Stimulated activated CD4-positive, alpha-beta T cell treated with anti-CD3 and anti-CD28 coated beads, TNF-alpha, amount 100 ng/mL, for 4 hours (primary cell): ENCODE measurements at places on chromosomes 3 and 15.
A peak's percentile ranks its signal among the peaks of the same experiment; 100 is the strongest.

- no peak for DNase-seq
Observed at GRCh38 chr15:90376789-90377188, 11.3 kb upstream of the IQGAP1 start.

DNA sequence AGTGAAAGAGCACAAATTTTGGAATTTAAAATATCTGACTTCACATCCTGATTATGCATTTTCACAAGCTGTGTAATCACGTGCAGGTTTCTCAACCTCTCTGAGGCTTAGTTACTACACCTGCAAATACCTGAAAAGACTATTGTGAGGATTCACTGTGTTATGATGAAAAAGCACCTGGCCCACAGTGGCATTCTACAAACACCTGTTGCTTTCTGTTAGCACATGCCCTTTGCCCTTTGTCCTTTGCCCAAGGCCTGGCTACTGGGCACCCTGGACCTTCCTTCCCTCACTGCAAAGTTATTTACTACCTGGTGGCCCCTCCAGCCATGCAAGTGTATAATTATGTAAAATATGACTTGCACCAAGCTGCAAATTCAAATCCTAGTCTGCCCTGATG lies 227.5 kb downstream of the CADPS start:
- no peak for DNase-seq

DNA sequence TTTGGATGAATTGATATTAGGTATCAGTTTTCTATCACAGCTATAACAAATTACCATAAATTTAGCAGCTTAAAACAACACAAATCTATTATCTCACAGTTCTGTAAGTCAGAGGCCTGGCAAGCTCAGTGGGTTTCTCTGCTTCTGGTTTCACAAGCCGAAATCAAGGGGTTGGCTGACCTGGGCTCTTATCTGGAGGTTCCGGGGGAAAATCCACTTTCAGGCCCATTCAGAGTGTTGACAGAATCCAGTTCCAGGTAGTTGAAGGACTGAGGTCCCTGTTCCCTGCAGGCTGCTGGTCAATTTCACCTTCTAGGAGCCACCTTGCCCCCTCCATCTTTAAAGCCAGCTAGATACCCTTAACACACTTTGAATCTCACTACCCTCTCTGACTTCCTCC lies 11.1 kb upstream of the HHATL start:
- no peak for DNase-seq

DNA sequence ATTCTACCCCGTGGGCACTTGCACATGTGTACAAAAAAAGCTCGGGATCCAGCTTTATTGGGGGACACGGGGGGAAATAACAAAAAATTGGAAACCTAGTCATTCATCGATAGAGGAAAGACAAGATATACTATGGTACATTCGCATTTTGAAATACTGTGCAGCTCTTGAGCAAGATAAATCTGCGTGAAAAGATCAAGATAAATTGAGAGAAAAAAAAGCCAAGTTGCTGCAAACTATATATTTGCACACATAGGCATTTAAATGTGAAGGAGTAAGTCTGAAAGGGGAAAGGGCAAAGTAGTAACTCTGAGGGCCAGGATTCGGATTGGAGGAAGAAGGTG lies 620 bp upstream of the UBR1 start:
- DNase-seq: no peak

GRCh38 chr3:65168547-65168946 lies 480.7 kb upstream of the ADAMTS9 start:
- DNase-seq: no peak

DNA sequence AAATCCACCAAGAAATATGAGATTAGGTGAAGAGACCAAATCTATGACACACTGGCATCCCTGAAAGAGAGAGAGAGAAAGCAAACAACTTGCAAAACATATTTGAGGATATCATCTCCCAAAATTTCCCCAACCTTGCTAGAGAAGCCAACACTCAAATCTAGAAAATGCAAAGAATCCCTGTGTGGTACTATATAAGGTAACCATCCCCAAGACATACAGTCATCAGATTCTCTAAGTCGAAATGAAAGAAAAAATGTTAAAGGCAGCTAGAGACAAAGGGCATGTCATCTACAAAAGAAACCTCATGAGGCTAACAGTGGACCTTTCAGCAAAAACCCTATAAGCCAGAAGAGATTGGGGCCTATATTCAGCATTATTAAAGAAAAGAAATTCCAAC lies 622.1 kb upstream of the LMCD1 start:
- DNase-seq: no peak

- DNase-seq: no peak
Observed at GRCh38 chr15:91526424-91526823, 327.1 kb upstream of the SLCO3A1 start.

DNA sequence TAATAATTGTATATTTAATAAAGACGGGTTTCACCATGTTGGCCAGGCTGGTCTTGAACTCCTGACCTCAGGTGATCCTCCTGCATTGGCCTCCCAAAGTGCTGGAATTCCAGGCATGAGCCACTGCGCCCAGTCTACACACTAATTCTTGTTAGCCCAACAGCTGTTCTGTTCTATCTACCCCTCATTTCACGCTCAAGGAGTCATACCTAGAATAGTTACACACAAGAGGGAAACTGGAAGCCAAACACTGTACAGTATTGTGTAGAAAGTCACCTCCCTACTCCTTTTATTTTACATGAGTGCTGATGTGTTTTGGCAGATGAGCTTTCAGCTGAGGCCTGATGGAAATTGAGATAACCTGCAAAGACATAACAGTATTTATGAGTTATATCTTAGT lies 13.4 kb upstream of the CTDSPL2 start:
- DNase-seq: no peak

DNA sequence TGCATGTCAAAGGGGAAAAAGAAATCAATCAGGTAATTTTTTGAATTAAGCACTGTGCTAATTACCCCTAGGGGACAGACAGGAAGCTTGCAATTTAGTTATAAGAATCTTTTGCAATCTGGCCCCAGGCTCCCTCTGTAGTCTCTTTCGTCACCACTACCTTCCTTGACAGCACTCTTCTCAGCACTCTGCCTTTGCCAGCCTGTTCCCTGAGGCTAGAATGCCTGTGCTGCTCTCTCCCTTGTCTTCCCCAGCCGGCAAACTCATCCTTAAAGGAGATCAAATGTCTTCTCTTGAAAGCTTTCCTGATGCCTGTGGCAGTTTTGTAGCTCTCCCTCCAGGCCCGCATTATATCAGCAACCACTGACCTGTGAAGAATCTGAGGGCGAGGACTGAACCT lies 32.4 kb upstream of the PRTG start:
- no peak for DNase-seq

- no peak for DNase-seq
Observed at GRCh38 chr15:52438047-52438446, 90.6 kb downstream of the MYO5A start.

DNA sequence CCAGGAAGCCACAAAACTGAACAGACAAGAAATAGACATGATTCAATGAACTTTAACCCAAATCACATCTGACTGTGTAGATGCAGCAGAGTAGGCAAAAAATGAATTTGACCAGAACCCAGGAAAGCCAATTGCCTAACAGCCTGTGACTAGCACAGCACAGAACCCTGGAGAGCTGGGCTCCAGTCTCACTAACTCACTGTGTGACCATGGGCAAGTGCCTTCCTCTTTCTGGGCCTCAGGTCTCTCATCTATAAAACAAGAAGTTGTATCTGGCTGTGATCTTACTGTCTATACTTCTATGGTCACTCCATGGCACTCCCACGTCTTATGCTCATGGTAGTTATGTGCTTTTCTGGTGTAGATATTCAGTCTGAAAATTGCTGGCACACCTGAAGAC lies 48.1 kb upstream of the USP3 start:
- DNase-seq: no peak

- DNase-seq: no peak
Observed at GRCh38 chr15:45234562-45235235, 17.3 kb upstream of the SLC28A2 start.

DNA sequence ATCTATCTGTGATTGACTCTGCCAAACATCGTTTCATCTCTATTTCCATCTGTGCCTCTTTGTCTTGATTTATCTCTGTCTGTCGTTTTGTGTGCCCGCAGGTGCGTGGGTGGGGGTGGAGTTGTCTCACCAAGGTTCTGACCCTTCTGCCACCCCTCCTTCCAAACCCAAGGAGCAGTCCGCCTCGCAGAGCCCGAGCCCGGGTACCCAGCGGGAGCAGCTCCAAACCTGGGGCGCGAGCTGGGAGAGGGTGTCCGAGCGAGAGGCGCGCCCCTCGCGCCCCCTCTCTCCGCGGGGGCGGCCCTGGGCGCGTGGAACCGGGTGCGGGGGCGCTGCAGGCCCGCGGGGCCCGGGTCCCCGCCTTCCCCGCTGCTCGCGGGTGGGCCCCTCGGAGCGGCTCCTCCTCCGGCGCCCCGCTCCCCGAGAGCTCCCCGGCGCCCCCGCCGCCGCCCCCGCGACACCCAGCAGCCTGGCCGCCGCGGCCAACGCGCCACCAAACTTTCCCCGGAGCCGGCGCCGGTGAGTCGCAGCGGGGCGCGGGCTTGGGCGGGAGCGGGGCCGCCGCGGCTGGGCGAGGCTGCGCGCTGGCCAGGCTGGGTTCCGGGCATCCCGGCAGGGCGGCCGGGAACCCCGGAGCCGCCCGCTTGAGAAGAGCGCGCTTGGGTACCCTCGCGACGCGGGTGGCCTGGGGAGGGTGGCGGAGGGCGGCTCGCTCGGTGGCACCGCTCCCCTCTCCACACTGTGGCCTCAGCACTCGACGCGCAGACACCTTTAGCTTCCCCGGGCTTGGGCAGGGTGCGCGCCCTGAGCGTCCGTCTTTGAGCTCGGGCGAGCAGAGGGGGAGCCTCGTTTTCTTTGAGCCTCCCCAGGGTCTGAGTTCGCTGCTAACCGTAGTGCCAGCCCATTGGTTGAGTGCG lies at the start of gene HRH1:
Gene HRH1 (plus strand): TSS at position 458 of the 917 bp plus-strand sequence. CDS start 104,545 bp downstream, outside the sequence.
- no peak for DNase-seq

DNA sequence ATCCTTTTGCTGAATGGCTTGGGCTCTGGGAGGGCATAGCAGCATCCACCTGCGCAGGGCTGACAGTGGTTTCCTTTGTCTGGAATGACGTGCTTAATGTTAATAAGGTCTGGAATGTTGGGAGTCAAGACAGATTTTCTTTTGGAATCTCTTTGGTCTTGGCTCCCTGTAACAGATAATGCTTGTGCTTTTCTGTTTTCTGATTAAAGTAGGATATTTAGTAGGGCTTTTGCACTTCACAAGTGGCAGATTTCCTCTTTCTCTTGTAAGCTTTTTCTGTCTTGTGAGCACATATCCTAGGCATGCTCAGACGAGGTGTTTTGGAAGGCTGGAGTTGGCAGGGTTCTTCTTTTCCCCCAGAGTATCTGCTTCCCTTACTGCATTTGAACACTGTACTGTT lies 189.6 kb downstream of the GHSR start:
- no peak for DNase-seq

DNA sequence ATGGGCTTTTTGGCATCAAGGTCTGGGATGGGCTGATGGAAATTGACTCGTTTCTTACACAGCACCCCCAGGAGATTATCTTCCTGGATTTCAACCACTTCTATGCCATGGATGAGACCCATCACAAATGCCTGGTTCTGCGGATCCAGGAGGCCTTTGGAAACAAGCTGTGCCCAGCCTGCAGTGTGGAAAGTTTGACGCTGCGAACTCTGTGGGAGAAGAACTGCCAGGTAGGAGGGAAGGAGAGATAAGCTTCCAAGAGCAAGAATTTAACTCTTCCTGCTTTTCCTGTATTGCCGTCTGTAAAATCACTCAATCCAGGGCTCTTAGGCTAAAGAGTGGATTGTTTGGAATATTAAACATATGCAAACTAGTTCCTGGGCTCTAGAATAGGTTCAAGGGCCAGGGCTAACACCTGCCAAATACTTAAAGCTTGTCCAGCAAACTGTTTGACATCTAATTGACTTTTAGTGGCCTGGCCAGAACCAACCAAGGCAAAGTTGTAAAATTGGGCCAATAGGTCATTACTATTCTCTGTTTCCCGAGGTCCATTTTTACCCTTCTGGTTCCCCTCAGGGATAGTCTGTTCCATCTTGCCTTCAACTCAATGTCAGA lies 113.1 kb upstream of the ZBED2 start:
- DNase-seq: no peak

- no peak for DNase-seq
Observed at GRCh38 chr3:188605231-188605630, 451.3 kb downstream of the LPP start.

DNA sequence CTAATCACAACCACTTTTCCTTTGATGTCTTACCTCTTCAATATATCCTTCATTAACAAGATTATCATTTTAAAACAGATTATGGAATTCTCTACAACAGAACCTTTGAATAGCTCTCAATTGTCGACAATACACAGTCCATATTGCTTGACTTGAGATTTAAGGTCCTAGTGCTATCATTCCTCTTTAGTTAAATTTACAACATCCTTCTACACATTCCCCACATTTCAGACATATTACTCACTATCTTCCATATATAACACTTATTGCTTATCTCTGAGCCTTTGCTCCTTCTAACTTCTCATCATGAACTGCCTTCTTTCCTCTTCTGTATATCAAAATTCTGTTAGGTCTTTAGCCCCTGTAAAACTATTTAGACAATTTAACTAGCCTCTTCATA lies 247.0 kb downstream of the STXBP5L start:
- no peak for DNase-seq

- no peak for DNase-seq
Observed at GRCh38 chr3:107525644-107526305, 3.0 kb downstream of the BBX start.

GRCh38 chr15:55003965-55004873 lies 192.5 kb downstream of the RSL24D1 start:
- DNase-seq: no peak

GRCh38 chr15:69713726-69714559 lies 261.3 kb downstream of the RPLP1 start:
- DNase-seq: peak; percentile 51

GRCh38 chr3:28022916-28023315 lies 218.5 kb upstream of the CMC1 start:
- no peak for DNase-seq

- DNase-seq: no peak
Observed at GRCh38 chr15:91887321-91887720, 33.8 kb downstream of the SLCO3A1 start.

- no peak for DNase-seq
Observed at GRCh38 chr3:114816052-114816451, 331.0 kb downstream of the ZBTB20 start.

DNA sequence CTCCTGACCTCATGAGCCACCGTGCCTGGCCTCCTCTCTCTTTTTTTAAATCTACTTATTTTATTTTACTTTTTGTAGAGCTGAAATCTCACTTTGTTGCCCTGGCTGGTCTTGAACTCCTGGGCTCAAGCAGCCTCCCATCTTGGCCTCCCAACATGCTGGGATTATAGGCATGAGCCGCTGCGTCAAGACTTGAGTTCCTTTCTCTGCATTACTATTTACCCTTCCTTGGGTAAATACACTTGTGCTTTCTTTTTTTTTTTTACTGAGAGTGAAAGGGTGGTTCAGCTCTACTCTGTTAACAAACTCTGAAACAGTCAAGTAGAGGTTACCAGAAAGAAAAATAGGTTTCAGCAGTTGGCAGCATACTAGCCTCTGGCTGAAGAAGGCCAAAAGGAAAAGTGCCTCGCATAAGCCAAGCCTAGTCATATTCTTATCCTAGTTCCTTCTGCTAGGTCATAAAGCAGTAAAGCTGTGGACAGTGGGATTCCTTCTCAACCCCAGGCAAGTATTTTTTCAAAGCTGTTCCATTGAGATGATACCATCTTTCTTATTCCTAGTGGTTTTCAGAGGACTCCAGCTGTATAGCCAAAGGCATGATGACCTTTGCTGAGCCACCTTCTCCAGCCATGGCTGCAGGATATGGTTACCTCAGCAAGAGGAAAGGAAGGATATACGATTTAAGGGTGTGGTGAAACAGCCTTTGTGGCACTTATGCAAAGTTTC lies 135.1 kb downstream of the RBPMS2 start:
- no peak for DNase-seq

- DNase-seq: no peak
Observed at GRCh38 chr3:173933113-173933512, 535.6 kb downstream of the NLGN1 start.

GRCh38 chr3:193407112-193407511 lies 28.6 kb upstream of the ATP13A5 start:
- DNase-seq: no peak
